GM23248 (cell line): ENCODE measurements at places on chromosomes 3 and 15.

GRCh38 chr3:185744997-185745843, 79.6 kb downstream of the IGF2BP2 start:
- DNase-seq = peak; percentile 98

- no peak for DNase-seq
Observed at GRCh38 chr3:4432259-4432658, 34.8 kb downstream of the SUMF1 start.

- DNase-seq = peak; percentile 12
Observed at GRCh38 chr3:177744873-177745606, 547.8 kb upstream of the TBL1XR1 start.

DNA sequence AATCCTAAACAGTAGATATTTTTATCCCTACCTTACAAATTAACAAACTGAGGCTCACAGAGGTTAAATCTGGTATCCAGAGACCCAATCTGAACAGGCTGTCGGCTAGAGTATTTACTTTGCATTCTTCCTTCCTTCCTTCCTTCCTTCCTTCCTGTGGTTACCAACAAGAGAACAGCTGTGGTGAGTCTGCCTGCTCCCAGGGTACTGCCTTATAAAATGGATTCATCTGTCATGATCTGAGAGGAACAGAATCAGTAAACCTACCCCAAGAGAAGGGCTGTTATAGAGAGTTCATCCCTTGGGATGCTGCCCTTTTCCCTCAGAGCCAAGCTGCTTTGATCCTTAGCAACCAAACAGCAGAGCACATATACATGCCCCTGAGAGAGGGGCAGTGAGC, 3.6 kb downstream of the GADL1 start:
- no peak for DNase-seq

GRCh38 chr3:131109156-131109555, 82.5 kb downstream of the NEK11 start:
- no peak for DNase-seq

- peak; percentile 60 for DNase-seq
Observed at GRCh38 chr3:122754929-122755328, 38.7 kb downstream of the HSPBAP1 start.

DNA sequence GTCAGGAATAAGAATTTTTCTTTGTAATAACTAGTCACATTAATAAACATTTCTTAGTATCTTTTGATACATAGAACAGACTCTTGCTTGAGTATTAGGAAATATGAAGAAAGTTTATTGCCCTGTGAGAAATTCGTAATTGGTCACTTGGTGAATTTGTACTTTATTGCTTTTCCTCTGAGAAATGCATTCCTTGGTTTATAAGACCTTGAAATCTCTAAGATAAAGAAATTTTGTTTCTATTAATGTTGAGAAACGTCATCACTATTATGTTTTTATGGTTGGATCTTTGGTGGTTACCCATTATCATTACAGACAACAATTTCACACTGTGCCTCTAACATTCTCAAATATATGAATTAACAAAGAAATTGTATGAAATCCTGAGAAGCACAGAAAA, 652.0 kb upstream of the NECTIN3 start:
- peak; percentile 12 for DNase-seq

DNA sequence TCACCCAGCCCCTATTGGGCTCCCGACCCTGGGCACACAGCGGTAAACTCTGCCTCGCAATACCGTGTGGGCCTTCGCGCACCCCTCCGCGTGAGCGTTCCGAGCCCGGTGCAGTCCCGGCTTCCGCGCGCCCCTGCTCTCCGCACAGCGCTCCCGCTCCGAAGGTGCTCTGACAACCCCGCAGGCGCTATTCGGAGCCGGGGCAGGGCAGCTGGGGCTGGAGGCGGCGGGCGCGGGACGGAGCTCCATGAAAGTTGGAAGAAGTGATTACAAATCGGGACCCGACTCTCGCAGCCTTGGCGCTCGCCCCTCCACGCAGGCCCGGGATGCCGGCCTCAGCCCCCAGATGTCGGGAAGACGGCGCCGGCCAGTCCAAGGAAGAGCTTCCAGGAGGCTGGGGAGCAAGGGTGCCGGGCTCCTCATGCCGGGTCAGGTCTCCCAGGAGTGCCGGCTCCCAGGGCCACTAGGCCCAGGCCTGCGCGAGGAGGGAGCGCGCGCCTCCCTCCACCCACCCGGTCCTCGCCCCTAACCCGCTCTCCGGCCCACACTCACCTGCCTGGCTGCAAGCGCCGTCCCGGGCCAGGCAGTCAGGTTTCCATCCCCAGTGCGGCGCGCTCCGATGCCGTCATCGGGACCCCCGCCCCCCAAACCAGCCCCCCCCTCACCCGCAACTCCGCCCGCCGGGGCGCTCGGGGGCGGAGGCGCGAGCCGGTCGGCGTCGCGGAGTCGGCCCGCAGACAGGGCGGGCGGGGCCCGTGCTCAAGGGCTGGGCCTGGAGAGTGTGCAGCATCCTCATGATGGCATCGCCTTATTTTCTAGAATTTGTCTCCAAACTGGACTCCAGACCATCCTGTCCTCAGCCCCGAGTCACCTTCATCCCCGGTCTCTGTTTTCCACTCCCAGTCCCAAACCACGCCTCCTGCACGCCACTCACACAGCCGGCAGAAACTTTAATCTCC, at the start of gene KIF7:
TSS of gene KIF7 (minus strand) at position 621 of the 959 bp plus-strand sequence. CDS start 2,537 bp downstream, outside the sequence.
- peak; percentile 88 for DNase-seq

DNA sequence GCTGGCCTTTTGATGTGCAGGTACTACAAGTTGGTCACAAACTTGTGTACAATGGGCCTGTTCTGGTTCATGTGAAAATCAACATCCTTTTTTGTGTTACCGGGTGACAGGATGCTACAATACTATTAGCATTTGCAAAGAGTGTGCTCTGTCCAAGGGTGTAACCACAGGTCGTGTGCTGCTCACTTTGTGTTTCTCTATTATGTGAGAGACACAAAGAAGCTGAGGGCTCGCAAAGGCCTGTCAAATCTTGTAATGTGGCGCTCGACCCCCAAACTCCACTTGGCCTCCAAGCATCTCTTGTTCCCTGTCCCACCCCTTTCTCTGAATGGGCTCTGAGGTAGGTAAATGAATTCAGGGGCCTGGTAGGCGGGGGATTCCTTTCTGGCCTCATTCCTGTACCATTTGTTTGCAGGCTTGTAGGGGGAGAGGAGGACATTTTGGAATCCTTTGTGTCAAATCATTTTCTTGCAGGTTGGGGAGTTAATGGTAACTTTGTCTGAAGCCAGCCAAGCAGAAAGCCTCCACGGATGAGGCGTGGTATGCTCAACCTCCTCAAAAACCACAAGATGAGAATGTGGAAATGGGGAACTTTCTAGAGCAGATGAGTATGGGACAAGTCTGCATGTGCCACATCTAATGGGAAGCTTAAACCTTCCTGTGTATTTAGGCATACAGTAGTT, 109.1 kb downstream of the OPA1 start:
- peak; percentile 29 for DNase-seq

GRCh38 chr15:84960391-84961113, 21.1 kb upstream of the PDE8A start:
- no peak for DNase-seq

DNA sequence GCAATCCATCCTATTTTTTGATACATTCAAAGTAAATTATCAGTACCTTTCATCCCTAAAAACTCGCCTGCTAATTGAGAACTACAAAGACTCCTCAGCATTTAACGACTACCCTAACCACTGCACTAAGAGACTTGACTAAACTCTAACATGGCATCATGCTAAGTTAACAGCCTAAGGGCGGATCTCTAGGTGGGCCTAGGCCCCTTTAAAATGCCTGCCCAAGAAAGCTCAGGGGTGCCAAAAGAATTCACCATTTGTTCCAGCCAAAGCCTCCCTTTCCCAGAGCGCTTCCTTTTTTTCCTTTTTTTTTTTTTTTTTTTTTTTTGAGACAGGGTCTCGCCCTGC, 568 bp upstream of the NEK4 start:
- DNase-seq = no peak

GRCh38 chr3:108208831-108209230, 13.4 kb downstream of the IFT57 start:
- DNase-seq = no peak

DNA sequence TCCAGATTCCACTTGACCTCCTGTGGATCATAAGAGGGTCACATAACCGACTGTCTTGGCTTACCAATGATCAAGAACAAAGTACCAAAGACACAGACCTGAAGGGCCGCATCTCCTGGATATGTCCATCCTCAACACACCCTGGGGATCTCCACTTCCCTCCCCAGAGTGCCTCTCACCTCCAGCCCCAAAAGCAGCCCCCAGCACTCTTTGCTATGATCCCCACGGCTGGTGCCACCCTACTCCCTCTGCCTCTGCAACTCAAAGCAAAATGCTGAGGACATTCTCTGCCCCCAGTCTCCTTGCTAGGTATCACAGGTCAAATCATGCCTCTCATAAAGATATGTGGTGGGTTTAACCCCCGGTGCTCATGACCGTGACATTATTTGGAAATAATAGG, 32.7 kb downstream of the SLCO2A1 start:
- DNase-seq = no peak

- peak; percentile 81 for DNase-seq
Observed at GRCh38 chr15:40320931-40321371, 2.5 kb upstream of the INAFM2 start.

- no peak for DNase-seq
Observed at GRCh38 chr3:59425942-59426341, 376.1 kb upstream of the CFAP20DC start.

GRCh38 chr3:50562861-50563260, 4.7 kb downstream of the C3orf18 start:
- peak; percentile 93 for DNase-seq
